ENCODE measurements at places on chromosomes 5 and 9.

GRCh38 chr5:132206782-132207181, 20.9 kb downstream of the P4HA2 start:
- DNase-seq: no peak

- DNase-seq: no peak
These were observed 35.0 kb downstream of the NACC2 start for GRCh38 chr9:136059851-136060670.

GRCh38 chr5:6791031-6791430, 77.8 kb downstream of the TENT4A start:
- DNase-seq: no peak

DNA sequence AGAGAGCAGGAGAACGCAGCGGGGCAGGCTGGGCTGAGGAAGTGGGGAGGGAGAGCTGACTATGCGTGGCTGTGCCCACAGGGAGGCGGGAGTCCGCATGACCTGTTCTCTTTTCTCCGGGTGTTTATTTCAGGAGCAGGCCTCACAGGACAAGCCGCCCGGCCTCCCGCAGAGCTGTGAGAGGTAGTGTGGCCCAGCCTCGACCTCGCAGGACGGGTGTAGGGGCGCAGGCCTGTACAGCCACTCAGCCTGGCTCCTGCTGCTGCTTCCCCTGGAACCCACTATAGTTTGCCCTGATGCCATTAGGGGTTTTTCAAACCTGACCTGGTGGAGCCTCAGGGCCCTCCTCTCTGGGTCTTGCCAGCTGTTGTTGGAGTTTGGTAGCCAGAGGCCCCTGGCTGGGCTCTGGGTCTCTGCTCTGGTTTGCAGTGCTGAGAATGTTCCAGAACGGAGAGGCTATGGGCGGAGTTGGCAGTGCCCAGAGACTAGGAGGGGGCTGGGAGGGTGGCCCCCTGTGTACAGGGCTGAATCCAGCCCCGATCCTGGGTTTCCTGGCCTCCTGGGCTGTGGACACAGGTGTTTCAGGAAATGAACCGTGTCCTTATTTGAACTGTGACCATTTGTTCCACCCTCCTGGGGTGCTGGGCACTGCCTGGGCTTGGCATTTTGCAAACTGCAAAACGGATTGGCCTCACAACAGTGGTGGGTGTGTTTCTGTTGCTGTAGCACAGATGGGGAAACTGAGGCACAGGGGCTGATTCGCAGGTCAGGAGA, 78.8 kb downstream of the WNK2 start:
- no peak for DNase-seq

- no peak for DNase-seq
These were observed 89.2 kb downstream of the MVB12B start for GRCh38 chr9:126415741-126416370.

DNA sequence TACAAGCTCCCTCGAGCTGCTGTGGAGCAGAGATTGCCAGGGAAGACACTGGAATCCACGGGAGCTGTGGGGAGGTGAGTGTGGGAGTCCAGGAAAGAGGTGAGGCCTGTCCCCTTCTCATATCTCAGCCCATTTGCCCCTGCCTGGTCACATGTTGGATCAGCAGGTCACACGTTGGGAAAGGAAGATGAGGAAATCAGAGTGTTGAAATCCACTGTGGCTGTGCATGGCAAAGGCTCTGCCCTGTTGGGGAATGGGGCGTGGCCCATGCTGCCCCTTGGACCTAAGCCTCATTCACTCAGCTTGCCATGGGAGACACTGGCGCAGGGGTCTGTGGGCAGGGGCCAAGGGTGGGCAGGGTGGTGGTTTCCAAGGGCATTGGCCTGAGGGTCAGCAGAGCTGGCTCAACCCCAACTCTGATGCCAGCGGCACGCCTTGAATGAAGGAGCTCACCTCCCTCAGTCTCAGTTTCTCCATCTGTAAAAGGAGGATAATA, 85.4 kb upstream of the CPEB4 start:
- no peak for DNase-seq

DNA sequence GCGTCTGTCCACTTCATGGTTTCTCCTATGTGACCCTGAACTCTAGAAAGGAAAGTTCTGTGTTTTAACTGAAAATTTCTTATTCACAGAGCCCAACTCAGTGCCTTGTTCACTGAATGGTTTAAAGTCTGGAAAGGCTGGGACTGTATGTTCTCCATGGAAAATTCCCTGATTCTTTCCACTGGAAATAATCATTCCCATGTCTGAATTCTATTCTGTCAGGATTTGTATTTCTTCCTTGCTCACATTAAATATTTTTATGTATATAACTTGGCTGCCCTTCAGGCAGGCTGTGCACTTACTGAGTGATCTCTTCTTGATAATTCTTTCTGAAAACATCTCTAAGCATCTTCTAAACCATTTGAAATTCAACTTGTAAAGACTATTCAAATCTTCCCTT, 1126.9 kb upstream of the DMAC1 start:
- DNase-seq: no peak

- DNase-seq: no peak
These were observed 9.5 kb downstream of the CAVIN4 start for GRCh38 chr9:100587375-100587774.

GRCh38 chr9:73152543-73152844, 829 bp downstream of the ANXA1 start:
- no peak for DNase-seq

DNA sequence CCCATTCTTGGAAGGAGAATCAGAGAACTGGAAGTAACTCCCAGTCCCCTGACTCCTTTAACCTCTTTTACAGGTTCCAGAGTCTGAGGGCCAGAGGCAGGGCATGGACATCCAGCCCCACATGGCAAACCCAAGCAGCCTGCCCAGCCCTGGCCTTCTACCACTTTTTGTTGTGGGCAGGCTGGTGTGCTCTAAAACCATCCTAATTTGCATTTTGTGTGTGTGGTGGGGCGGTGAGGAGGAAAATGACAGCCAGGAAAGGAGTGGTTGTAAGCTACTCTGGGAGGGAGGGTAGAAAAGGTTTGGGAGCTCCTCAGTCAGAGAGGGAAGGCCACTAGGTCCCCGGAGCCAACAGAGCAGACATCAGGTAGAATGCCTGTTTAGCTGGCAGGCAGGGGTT, 90.6 kb downstream of the PSD2 start:
- no peak for DNase-seq

All from activated CD4-positive, alpha-beta T cell treated with anti-CD3 and anti-CD28 coated beads, Interleukin-2, amount 50 U/mL, for 16 hours (primary cell).